Stimulated activated CD4-positive, alpha-beta T cell treated with anti-CD3 and anti-CD28 coated beads, Interleukin-1b, Interleukin-23, amount 100 ng/mL, for 1 hour (primary cell): ENCODE measurements at places on chromosomes 1 and 21.
A peak's percentile ranks its signal among the peaks of the same experiment; 100 is the strongest.

GRCh38 chr1:160665330-160666078 lies 18.7 kb upstream of the SLAMF1 start:
- no peak for DNase-seq

DNA sequence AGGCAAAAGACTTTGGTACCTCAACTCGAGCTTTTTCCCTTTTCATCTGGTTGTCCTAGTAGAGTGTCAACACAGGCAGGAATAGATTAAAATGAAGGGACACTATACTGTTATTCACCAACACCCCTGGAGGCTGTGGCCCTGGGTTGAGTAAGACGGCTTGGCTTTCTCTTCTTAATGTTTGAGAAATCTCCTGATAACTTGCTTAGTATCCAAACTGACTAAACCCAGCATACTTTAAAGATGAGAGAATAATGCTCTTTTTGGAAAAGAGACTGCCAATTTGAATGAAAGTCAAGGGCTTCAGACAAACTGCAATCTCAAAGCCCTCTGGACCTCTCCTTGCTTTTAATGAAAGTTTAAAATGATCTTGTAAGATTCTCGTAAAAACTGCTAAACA lies 2.6 kb upstream of the SLC30A1 start:
- DNase-seq: no peak

GRCh38 chr1:71296551-71297134 lies 215.8 kb upstream of the ZRANB2 start:
- DNase-seq: no peak

GRCh38 chr1:46368791-46369190 lies 25.3 kb upstream of the FAAH start:
- DNase-seq: no peak

DNA sequence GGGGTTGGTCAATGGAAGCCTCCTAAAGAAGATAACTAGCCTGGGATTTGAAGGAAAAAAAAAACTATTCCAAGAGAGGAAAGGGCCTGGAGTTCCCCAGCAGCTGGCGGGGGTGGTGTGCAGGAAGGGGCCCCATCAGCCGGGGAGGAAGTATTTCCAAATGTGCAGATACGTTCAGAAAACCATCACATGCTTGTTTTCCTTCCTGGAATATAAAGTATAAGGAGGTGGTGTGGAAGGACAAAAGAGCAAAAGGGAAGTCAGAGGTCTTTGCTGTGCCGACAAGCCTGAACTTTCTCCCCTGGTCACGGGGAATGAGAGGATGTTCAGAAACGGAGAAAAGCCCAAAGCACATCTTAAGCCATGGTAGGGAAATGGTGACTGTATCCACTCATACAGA lies 72.0 kb upstream of the BACE2 start:
- no peak for DNase-seq

GRCh38 chr21:43728467-43729390 lies 9.8 kb downstream of the PDXK start:
- DNase-seq: peak; percentile 49

- DNase-seq: no peak
Measured at GRCh38 chr1:52658795-52659194, 25.8 kb downstream of the SHISAL2A start.

DNA sequence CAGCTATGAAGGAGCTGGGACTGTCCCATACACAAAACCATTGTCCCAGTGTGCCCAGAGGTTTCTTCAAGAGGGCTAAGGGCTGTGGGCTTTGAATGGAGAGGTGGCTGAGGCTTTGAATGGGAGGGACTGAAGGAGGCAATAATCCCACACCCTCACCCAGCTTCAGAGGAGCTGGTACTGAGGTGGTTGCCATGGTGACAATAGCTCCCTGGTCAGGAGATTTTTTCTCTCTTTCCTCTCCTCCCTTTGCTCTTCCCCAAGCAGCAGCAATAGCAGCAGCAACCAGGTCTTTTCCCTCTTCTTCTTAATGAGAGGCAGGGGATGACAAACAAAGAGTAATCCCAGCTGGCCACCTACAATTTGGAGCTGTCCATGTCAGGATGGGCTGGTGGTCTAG lies 1.6 kb downstream of the HPCAL4 start:
- no peak for DNase-seq

DNA sequence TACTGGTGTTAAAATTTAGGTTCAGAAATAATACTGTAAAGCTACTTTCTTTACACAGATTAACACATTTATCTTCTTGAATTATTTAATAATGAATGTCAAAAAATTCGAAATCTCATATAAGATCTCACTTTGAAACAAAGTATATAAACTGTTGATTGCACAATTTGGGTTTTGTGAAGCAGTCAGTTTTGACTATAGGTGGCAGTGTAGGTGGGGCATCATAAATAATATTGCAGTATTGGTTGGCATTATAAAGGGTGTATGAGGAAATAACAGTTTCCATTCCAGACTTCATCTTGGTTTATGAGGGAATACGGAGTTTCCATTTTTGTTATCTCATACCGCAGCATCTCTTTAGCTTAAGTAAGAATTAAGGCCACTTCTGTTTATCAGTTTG lies 49.9 kb downstream of the SUCO start:
- no peak for DNase-seq

GRCh38 chr1:47568763-47569162 lies 130.9 kb downstream of the FOXD2 start:
- DNase-seq: no peak

- no peak for DNase-seq
Measured at GRCh38 chr1:51919684-51920083, 41.2 kb upstream of the NRDC start.

- no peak for DNase-seq
Measured at GRCh38 chr21:33339918-33340317, 15.1 kb downstream of the IFNAR1 start.

DNA sequence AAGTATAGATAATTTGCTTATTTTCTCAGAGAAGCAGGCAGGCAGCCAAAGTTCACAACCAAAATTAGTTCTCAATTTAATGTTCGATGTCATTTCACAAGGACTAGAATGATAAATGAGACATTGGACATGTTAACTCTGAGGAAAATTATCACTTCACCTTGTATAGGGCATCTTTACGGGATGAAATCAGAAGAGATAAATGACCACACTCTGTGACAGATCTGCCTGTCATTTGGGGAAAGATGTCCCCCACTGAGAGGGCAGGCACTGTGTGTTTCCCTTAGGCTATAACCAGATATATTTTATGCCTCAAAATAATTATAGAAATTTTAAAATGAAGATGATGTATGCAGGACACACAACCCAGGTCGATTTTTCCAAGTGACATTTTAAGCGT lies 642.9 kb downstream of the BRINP3 start:
- DNase-seq: no peak

DNA sequence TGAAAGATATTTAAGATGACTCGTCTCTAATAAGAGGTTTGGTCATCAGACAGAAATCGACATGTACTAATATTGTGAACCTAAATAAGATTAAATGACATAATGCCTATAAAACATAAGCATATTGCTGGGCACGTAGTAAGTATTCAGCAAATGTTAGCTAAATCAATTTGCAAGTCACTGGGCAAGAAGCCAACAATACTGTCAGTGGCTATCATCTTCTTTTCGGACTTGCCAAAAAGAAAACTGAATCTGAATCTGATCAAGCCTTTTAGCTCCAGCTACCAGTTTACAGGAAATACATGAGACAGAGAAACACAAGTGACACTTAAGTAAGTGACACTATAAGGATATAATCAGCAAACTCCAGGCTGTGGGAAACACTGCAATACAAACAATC lies 46.0 kb downstream of the RPL5 start:
- DNase-seq: no peak

GRCh38 chr1:205593967-205594366 lies 37.8 kb downstream of the ELK4 start:
- no peak for DNase-seq

DNA sequence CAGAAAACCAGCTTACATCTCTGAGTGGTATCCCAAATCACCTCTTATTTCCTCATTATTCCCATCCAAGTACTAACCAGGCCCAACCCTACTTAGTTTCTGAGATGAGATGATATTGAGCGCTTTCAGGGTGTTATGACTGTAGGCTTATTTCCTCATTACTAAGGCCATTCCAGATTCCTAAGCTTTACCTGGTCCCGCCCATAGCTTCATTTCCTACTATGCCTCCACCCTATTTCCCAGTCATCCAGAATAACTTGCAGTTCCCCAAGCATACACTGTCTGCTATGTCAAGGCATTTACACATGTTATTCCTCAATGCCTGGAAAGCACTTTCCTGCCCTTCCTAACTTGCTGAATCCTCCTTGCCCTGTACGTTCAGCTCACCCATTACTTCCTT lies 79.3 kb upstream of the SPAG17 start:
- no peak for DNase-seq
